ENCODE measurements at places on chromosomes 2 and 18. TPM values are rescaled to one million over a fixed set of nuclear protein-coding genes. Genes with fewer than 3 reads are reported as not detected.

- peak; percentile 9 for DNase-seq
Observed at GRCh38 chr2:189613077-189613636, 32.6 kb upstream of the SLC40A1 start.

DNA sequence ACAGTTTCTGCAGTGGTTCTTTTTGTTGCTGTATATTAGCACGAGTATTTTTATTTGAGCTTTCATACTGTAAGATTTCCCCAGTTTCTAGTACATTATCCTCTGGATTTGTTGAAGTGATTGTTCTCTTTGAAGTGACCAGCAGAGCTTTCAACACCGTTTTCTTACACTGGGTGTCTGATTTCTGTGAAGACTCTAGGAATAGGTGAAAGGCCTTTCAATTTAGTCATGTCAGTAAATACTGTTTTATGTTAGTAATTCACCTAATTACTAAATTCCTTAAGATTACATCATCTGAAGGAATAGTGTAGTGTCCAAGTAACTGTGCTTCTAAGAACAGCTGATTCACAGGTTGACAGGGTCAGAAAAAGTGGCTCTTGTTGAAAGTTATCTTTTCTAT lies 2.3 kb downstream of the PPM1B start:
- DNase-seq: no peak

DNA sequence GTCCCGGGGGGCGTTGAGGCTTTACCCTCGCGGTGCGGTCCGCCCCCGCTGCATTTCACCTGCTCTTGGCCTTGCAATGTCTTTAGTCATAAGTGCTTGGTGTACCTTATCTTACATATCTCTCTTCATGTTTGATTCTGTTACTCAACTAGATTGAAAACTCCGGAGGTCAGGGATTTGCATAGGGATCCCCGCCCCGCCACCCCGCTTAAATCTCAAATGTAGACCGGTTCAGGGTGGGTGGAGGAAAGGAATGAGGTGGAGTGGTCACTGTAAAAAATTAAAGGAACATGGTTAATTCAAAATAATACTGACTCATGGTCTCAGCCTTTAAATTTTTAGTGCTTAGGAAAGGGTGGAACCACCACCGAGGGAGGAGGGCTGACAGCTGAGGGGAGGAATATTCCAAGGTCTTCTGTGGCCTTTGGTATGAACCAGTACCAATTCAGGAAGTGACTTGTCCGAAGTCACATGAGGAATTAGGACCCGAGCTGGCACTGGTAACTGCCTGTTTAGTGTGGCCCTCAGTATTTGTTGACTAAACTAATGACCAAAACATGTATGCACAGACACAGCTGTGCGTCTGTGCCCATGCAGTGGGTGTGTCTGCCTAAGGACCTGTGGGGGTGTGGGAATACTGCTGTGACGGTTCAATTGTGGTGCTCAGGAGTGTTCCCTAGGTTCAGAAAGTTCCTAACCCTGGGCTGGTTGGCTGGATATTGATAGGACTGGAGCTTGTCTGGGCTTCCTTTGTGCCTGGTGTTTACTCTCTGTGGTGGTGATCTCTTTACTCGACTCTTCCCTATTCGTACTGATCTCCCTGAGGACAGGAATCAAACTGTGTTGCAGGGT lies 1.0 kb downstream of the PLEKHB2 start:
- peak; percentile 44 for DNase-seq

GRCh38 chr18:50680966-50681365 lies 121.1 kb downstream of the MAPK4 start:
- no peak for DNase-seq

GRCh38 chr18:23105581-23106219 lies 29.6 kb upstream of the CABLES1 start:
- DNase-seq: no peak

- DNase-seq: no peak
Observed at GRCh38 chr18:79581911-79582310, 97.7 kb upstream of the CTDP1 start.

GRCh38 chr2:149307014-149307413 lies 23.4 kb upstream of the LYPD6 start:
- DNase-seq: no peak

GRCh38 chr2:201257381-201257955 lies 2.9 kb upstream of the CASP8 start:
- no peak for DNase-seq

GRCh38 chr18:54973046-54973445 lies 13.8 kb upstream of the CCDC68 start:
- DNase-seq: no peak

GRCh38 chr18:34951625-34952379 lies 89.4 kb upstream of the MAPRE2 start:
- no peak for DNase-seq

DNA sequence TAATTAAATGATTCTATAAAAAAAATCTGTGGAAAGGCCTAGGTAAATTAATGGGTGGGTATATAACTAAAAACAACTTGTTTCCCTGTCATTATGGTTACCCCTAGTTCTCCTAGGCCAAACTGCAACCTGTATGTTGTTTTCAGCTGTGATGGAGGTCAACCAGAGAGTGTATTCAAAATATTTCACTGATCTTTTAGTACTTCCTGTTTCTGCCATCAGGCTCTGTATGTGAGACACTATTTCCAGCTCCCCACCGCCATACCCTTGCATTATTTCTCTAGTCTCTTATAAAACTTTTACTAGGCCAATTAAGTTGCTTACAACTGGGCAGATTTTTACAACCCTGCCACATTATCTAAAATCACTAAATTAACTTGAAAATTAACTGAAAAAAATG lies 21.0 kb upstream of the CDKL4 start:
- DNase-seq: no peak

GRCh38 chr2:143679617-143680016 lies 550.4 kb downstream of the ARHGAP15 start:
- DNase-seq: no peak

GRCh38 chr2:21451403-21451802 lies 327.6 kb downstream of the TDRD15 start:
- DNase-seq: no peak

DNA sequence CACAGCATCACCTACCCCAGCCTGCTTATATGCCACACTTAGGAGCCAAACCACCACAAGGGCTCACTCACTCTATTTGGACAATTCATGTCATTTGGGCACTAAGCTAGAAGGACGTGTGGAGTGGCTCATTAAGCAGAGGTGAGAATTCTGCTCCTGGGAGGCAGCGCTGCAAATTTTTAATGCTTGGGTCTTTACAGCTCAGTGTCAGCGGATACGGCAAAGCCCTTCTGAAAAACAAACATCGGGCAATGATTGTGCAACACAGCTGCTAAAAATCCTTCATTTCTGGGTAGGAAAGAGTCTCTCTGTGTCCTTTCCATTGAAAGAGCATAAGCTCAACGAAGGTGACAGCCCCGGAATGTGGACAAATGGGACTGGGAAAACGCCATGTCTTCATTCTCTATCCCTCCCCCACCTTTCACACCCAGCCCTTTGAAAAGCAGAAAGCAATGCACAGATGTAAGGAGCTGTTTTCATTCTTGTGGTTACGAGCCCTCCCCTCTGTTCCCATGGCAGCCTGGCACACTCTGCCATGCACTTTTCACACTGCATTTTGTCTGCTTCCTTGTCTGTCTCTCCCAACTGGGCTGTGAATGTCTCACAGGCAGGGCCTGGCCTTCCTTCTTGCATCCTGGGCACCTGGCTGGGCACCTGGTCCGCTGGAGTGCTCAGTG lies 16.0 kb downstream of the TMEM177 start:
- DNase-seq: no peak

GRCh38 chr2:128682729-128683284 lies 364.1 kb upstream of the HS6ST1 start:
- no peak for DNase-seq

DNA sequence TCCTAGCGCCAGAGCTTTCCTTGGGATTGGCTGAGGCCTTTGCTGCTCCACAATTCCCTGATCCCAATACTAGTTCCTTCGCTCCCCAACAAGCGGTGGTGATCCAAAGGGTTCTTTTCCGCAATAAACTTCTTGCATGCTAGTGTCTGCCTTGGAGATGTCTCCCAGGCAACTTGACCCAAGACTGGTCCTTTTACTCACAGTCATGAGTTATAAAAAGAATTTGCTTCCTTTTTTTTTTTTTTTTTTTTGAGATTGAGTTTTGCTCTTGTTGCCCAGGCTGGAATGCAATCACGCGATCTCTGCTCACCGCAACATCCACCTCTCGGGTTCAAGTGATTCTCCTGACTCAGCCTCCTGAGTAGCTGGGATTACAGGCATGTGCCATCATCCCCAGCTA lies 89.8 kb upstream of the SP3 start:
- DNase-seq: no peak

- no peak for DNase-seq
Observed at GRCh38 chr2:68122680-68122964, 35.1 kb upstream of the PNO1 start.

DNA sequence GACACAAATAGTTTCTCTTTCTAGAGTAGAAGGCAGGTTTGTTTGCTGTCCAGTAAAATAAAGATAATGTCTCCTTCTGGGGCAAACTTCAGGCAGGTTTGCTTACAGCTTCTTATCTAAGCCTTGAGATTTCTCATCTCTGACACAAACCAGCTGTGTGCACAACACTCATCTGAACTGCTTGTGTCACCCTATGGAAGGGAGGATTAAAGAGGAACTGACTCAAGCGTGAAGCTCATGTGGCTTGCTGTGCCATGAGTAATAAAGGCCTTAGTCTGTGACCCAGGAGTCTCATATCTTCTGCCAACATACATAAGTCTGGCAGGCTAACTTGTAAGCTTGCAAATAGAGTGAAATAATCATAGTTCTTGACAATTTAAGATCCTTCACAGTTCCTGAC lies 24.2 kb upstream of the CPO start:
- DNase-seq: no peak

DNA sequence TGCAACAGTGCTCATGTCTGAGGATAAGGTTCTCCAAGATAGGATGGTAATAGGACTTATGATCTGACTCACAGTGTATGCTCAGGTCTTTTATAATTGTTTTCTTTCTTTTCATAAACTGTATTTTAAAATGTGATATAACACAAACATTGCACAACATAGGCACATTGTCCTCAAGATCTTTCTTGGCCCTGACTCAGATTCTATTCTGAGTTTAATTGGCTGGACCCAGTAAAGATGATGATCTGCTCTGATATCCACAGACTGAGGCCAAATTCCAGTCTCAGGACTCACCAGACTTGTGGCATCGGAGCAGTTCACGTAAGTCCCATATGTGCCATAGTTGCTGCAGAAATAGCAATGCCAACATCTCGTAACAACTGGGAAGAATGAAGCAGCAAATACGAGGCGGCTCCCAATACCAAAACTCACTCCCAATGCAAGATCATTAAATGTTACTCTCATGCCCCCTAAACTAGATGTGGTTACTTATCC lies 448.9 kb upstream of the SLC14A2 start:
- DNase-seq: no peak

- DNase-seq: no peak
Observed at GRCh38 chr2:136204971-136205370, 87.0 kb upstream of the CXCR4 start.

DNA sequence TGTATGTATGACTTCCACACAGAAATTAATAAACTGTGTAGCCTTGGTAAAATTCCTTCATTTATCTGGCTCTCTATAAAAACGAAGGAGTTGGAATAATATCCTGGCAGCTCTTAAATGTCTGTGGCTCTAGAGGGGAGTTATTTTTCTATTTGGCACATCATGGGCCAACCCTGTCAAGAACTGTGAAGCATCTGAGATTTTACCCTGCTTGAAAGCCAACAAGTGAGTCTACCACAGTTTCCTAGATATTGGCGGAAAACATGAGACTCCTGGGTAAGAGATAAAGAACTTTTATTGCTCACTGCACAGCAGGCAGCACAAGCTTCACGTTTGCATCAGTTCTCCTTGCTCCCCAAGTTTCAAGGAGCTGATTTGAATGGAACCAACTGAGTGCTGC lies 346.7 kb upstream of the CYRIA start:
- no peak for DNase-seq

EXOC6B gene
- total RNA-seq: 11.4 TPM

NEB gene
- 0.88 TPM for total RNA-seq

C2orf92 gene
- 10.5 TPM for total RNA-seq

EPHA4 gene
- total RNA-seq: 1.3 TPM

All from pancreas (tissue), 10 donors.